ENCODE measurements at places on chromosomes 16 and 17. TPM values are rescaled to one million over a fixed set of nuclear protein-coding genes. Genes with fewer than 3 reads are reported as not detected.
A peak's percentile ranks its signal among the peaks of the same experiment; 100 is the strongest.

DNA sequence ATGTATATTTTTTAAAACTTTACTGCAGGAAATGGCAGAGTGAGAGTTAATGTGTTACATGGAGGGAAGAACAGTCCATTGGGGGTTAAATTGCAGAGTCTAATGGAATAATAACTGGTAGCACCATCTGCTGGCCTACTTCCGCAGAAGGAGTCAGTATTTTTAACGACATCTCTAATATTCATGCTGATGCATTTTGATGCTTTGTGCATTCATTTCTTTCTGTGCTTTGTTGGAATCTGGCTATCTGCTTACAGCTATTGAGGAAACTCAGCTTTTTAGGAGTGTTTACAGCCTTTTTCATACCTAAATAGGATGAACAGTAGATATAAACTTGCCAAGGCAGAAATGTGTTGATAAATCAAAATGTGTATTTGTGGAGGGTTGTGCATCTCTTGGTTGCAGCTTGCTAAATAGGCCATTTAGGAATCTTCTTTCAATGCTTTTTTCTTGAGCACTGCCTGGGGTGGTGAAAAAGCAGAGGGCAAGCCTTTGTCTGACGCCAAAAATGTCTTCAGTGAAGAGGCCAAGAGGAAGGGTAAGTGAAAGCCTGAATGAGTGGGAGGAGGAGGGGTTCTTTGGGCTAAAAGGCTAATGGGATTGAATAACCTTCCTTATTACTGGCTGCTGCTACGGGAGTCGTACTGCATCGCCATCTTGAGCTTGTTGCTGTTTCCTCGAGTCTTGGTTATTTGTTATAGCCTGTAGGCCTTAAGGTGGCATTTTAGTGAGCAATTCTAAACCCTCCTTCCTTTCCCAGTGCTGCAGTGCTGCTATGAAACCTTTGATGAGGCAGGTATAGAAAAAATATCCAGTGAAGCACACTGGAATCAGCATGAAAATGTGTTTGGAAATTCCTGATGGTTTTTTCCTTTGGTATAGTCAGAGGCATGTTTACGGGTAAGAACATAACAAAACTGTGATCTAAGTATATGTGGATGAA is 153.3 kb downstream of the CHD9 start:
- peak; percentile 94 for DNase-seq

DNA sequence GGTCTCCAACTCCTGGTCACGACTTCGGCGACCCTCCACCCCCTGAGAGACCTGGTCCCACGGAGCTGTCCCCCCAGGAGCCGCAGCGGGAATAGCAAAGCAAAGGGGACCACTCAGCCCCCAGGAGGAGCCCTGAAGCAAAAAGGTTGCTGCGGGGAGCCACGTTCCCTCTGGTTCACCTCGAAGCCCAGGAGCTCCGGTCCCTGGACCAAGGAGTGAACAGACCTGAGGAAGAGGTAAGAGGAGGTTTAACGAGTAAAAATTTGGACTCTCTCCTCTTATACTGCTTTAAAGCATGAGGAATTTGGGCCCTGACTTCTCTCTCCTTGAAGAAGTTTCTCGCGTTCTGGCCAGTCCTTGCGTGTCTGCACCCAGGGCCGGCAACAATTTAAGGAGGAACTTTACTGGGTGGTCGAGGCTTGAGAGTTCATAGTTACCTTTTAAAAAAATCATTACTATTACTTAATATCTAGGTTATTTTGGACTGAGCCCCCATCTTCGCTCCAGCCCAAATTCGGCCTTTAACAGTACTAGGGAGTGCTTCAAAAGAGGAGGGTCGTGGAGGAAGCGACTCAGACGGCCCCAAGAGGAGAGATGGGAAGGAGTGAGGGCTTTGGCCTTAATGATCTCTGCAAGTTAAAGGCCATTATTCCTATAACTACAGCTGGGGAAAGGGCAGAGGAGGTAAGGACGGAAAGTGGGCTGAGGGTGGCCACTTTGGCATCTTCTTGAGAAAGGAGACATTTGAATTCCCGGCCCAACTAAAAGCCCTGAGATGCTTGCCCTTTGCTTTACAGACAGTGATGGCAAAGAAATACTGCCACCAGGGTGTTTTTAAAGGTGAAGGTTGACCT is 16.9 kb upstream of the HOXB9 start:
- no peak for DNase-seq

DNA sequence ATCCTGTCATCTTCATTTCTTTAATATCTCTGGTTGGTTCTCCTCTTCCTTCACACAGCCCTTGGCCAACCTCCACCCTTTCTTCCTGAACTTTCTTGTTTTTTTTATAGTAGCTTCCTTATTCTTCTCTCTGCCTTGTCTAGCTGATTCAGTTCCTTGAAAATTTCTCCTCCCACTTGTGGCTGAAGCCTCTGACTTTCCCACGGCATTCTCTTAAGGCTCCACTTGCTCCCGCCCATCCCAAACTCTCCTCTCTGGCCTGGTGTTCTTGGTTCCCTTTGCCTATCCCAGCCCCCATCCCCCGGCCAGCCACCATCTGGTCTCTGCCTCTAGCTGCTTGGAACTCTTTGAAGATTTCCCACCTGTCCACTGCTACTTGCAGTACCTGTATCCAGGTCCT is 29.1 kb downstream of the NLRP1 start:
- DNase-seq, result peak; percentile 23

DNA sequence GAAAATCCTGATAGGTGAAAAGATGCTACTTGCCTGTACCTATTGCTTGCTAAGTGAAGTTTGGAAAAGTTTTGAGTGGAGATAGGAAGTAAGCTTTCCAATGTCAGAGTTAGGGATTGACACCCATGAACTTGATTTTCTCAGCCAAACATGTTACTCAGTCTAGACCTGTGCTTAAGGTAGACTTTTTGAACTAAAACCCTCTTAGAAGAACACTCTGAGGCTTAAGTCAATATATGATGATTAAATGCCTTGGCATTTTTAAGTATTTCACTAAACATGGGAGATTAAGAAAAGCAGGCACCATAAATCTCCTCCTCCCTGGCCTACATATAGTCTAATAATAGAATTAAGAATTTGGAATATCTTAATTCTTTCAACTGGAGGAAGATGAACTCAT is 785.6 kb upstream of the SOX9 start:
- no peak for DNase-seq

The ALOXE3 gene
- total RNA-seq, result not detected

- no peak for DNase-seq
These were observed 19.3 kb downstream of the RFFL start for GRCh38 chr17:35044181-35044580.

- no peak for DNase-seq
These were observed 404.1 kb downstream of the CNTNAP4 start for GRCh38 chr16:76681296-76681695.

DNA sequence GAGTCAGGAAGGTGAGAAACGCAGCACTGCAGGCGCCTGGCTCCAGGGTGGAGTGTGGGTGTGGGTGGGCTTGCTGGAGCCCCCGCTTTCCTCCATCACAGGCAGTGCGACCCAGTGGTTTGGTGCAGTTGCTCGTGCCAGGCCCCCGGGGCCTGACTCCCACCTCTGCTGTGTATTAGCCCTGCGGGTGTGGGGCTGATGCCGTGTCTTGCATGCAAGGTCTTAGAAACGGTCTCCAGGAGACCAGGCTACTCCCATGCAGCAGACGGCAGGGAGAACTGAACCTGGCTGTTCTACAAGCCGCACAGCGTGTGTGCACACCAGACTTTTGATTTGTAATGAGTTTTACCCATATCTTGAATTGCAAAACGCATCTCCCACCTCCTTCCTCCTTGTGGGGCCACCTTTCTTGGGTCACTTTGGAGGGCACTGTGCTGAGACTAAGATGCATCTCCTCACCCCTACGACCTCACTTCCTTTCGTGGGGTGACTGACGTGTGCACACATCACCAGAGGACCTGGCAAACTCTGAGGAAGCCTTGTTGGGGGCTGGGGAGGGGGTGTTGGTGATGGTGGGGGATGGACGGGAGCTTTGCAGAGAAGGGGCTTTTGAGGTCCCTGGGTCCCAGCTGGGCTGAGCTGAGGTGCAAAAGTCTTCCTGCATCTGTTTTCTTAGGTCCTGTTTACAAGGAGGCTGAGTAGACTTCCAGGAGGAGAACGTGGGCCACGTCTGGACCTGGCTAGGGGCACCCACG is 101.8 kb upstream of the TNRC6C start:
- DNase-seq, result no peak

- no peak for DNase-seq
These were observed 17.7 kb downstream of the CBX4 start for GRCh38 chr17:79821331-79822095.

- no peak for DNase-seq
These were observed at the start of gene RPUSD1 for GRCh38 chr16:787978-788398. TSS of gene RPUSD1 (minus strand) at chr16:788381. CDS start at chr16:787737, 644 bp downstream.

DNA sequence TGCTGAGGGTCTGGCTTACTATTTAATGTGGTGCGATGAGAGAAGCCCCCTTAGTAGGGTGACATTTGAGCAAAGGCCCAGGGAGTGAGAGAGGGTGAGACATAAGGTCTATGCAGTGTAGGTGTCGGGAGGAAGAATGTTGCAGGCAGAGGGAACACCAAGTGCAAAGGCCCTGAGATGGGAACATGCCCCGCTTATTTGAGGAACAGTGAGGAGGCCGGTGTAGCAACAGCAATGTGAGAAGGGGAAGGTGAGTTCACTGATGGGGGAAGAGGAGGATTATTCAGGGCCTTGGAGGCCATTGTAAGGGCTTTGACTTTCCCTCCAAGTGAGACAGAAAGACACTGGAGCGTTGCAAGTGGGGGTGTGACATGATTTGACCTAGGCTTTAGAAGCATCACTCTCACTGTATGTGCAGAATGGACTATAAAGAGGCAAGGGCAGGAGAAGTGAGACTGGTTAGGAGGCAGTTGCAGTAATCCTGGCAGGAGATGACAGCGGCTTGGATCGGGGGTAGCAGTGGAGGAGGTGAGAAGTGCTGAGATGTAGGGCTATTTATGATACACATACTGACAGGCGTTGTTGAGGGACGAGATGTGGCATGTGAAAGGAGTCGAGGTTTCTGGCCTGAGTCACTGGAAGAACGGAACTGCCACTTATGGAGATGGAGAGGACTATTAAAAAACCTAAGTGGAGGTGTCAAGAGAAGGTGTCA is 145.3 kb downstream of the SPECC1 start:
- DNase-seq, result no peak

The CPHXL2 gene
- total RNA-seq, result not detected

The BRICD5 gene
- 7.5 TPM for total RNA-seq

DNA sequence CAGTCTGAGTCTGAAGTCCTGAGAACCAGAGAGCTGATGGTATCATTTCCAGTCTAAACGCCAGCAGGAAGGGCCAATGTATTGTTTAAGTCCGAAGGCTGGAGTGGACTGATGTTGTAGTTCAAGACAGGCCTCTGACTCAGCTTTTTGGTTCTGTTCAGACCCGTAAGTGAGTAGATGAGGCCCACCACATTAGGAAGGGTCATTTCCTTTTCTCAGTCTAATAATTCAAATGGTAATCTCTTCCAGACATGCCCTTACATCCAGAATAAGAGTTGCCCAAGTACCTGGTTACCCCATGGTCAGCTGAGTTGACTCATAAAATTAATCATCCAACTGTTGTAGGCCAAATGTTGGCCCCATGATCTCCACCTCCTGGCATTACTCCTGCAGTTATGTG is 442.6 kb upstream of the HSBP1 start:
- peak; percentile 78 for DNase-seq
